ENCODE measurements at places on chromosomes 4 and X. TPM values are rescaled to one million over a fixed set of nuclear protein-coding genes. Genes with fewer than 3 reads are reported as not detected.

ODAPH gene
- total RNA-seq: not detected

YTHDC1 gene
- total RNA-seq: 36.1 TPM

ETDA gene
- not detected for total RNA-seq

CXCR3 gene
- not detected for total RNA-seq

CCSER1 gene
- not detected for total RNA-seq

Data from bronchial smooth muscle cell (primary cell).